ENCODE measurements at places on chromosomes 2 and 18.

DNA sequence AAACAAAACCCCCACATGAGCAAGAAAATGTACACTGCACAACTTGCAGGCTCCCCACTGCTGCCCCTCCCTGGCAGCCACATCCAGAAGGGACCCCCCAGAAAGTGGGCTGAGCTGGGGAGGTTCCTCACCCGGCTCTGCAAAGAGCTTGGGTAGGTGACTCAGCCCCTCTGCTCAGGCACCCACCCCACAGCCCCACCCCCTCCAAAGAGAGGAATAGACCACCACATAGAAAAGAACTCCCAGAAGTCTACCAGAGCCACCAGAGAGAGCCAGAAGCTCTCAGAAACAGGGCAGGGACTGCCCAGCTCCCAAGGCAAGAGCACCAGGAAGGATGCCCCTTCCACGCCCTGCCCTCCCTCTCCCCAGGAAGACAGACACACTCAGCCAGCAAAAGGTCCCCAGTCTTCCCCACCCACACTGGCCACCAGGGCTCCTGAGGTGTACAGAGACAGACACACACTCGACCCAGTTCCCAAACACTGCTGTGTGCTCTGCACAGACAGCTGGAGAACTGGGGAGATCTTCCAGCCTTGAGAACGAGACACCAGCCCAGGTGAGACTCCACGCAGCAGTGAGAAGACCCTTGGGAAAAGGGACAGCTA, 28.2 kb downstream of the BIN1 start:
- no peak overlapping the region for H3K4me3 ChIP-seq
- peaks cover 16% of the 10 kb centered on the region for H3K4me1 ChIP-seq
- no peak overlapping the region for H3K27ac ChIP-seq
- H3K27me3 ChIP-seq, result no peaks in the 10 kb centered on the region
- no peaks in the 10 kb centered on the region for H3K36me3 ChIP-seq

- H3K36me3 ChIP-seq, result no peaks in the 10 kb centered on the region
- no peaks in the 10 kb centered on the region for H3K4me1 ChIP-seq
- peaks cover 23% of the 10 kb centered on the region for H3K27me3 ChIP-seq
- no peak overlapping the region for H3K27ac ChIP-seq
- H3K4me3 ChIP-seq, result no peak overlapping the region
- DNase-seq, result no peak
Observed at GRCh38 chr2:240226672-240227537, 86.4 kb upstream of the OTOS start.

GRCh38 chr2:102027036-102027980, 35.5 kb downstream of the IL1R2 start:
- no peaks in the 10 kb centered on the region for H3K27me3 ChIP-seq
- H3K4me1 ChIP-seq, result no peaks in the 10 kb centered on the region
- no peaks in the 10 kb centered on the region for H3K36me3 ChIP-seq
- DNase-seq, result no peak

GRCh38 chr2:241558532-241559322, at the start of gene BOK:
BOK (plus strand) TSS chr2:241558745; CDS start chr2:241559484, 739 bp downstream.
- peaks cover 8% of the 10 kb centered on the region for H3K4me1 ChIP-seq
- peaks cover 26% of the 10 kb centered on the region for H3K27me3 ChIP-seq
- H3K36me3 ChIP-seq, result no peaks in the 10 kb centered on the region
- peak; percentile 75 for DNase-seq
- H3K27ac ChIP-seq, result peak within 1 kb of the TSS; percentile 89
- peak within 1 kb of the TSS; percentile 80 for H3K4me3 ChIP-seq

GRCh38 chr2:162243294-162243693, at the start of gene FAP:
FAP (minus strand) TSS chr2:162243445; CDS start chr2:162243327, 118 bp downstream.
- H3K27ac ChIP-seq, result peak within 1 kb of the TSS; percentile 65
- DNase-seq, result no peak
- peak within 1 kb of the TSS; percentile 13 for H3K4me3 ChIP-seq
- no peaks in the 10 kb centered on the region for H3K4me1 ChIP-seq

Measured in transverse colon (tissue), 4 donors.